Activated naive CD4-positive, alpha-beta T cell treated with anti-CD3 and anti-CD28 coated beads for 36 hours (primary cell): ENCODE measurements at places on chromosomes 11 and 22. TPM values are rescaled to one million over a fixed set of nuclear protein-coding genes. Genes with fewer than 3 reads are reported as not detected.
A peak's percentile ranks its signal among the peaks of the same experiment; 100 is the strongest.

DNA sequence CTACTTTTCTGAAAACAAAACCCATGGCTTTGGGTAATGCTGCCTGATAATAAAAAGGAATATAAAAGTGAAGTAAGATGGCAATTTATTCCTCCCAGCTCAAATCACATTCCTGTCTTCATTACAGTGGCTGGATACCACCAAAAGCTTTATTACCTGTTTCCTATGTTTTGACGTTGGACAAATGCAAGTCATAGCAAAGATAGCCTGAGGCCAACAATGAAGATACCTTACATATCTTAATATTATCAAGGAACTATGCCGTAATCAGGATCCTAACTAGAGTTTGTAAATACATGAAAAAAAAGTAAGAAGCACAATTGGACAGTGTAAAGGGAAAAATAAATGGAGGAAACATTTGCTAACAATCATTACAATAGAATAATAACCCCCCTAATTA, 202.4 kb downstream of the SOX6 start:
- H3K27ac ChIP-seq: no peak overlapping the region
- DNase-seq: no peak
- no peak overlapping the region for H3K4me3 ChIP-seq
- no peaks in the 10 kb centered on the region for H3K4me1 ChIP-seq
- no peaks in the 10 kb centered on the region for H3K36me3 ChIP-seq
- H3K27me3 ChIP-seq: no peaks in the 10 kb centered on the region

- H3K27ac ChIP-seq: no peak overlapping the region
- no peaks in the 10 kb centered on the region for H3K27me3 ChIP-seq
- H3K36me3 ChIP-seq: no peaks in the 10 kb centered on the region
Observed at GRCh38 chr11:105074166-105074530, 29.0 kb upstream of the CARD16 start.

- H3K4me3 ChIP-seq: no peak overlapping the region
- peaks cover 52% of the 10 kb centered on the region for H3K4me1 ChIP-seq
- H3K27me3 ChIP-seq: no peaks in the 10 kb centered on the region
- H3K36me3 ChIP-seq: no peaks in the 10 kb centered on the region
Observed at GRCh38 chr11:1531449-1532013, 40.5 kb downstream of the DUSP8 start.

DNA sequence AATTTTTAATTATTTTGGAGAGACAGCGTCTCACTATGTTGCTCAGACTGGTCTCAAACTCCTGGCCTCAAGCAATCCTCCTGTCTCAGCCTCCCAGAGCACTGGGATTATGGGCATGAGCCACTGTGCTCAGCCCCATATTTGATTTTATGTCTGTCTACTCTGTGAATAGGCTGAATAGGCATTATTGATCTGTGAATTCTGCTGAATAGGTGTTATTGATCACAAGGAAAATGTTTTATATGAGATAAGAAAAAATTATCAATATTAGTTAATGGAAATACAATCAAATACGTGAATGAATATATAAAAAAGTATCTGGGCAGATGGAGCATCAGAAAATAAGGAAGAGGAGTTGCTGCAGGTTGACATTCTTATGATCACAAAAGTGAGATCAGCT, 483.4 kb upstream of the LARGE1 start:
- DNase-seq: no peak
- peaks cover 2% of the 10 kb centered on the region for H3K27me3 ChIP-seq
- no peaks in the 10 kb centered on the region for H3K4me1 ChIP-seq
- no peaks in the 10 kb centered on the region for H3K36me3 ChIP-seq

DNA sequence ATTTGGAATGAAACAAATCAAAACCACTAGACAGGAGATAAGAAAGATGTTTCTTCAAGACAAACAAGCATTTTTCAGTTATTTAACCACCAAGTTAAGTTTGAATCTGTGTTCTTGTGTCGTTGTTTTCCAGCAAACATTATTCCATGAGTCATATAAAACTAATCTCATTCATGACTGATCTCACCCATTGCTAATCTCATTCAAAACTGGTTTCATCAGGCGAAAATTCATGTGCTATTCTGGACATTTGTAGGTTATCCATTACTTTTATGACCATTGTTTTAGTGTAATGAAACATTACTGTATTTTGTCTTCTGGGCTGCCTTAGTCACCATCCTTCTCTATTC, 221.8 kb downstream of the DDX10 start:
- no peak overlapping the region for H3K4me3 ChIP-seq
- peaks cover 5% of the 10 kb centered on the region for H3K36me3 ChIP-seq
- no peaks in the 10 kb centered on the region for H3K27me3 ChIP-seq
- H3K27ac ChIP-seq: no peak overlapping the region
- DNase-seq: no peak

- H3K4me3 ChIP-seq: no peak overlapping the region
- H3K27ac ChIP-seq: no peak overlapping the region
- H3K36me3 ChIP-seq: no peaks in the 10 kb centered on the region
- H3K27me3 ChIP-seq: no peaks in the 10 kb centered on the region
- no peaks in the 10 kb centered on the region for H3K4me1 ChIP-seq
- no peak for DNase-seq
Observed at GRCh38 chr22:30733181-30733631, 38.5 kb downstream of the OSBP2 start.

DNA sequence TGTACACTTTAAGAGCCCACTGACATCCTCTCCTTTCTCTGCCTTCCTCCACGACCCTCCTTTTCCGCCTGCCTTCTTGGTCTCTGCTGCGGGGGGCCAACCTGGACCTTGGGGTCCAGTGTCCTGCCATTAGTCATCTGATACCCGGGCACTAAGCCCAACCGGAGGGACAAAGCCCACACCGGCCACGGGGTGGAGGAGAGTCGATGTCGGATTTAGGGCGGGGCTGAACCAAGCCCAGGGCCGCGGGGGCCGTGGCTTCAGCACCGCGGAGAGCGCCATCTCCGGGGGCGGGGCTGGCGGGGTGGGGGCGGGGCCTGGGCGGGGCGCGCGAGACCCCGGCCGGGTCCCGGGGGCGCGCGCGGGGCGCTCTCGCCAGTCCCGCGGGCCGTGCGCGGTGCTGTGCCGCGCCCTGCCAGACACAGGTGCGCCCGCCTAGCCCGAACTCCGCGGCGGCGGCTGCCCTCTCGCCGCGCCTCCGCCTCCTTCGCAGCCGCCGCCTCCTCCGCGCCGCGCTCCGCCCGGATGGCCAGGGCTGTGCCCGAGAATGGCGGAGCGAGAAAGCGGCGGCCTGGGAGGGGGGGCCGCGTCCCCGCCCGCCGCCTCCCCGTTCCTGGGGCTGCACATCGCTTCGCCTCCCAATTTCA, at the start of gene MAPK8IP1:
Gene MAPK8IP1 (plus strand): TSS at position 378 of the 647 bp plus-strand sequence. CDS start 170 bp downstream, at position 548.
- H3K4me3 ChIP-seq: peak within 1 kb of the TSS; percentile 56
- H3K27me3 ChIP-seq: peaks cover under 1% of the 10 kb centered on the region
- DNase-seq: peak; percentile 40
- H3K27ac ChIP-seq: no peak within 1 kb of the TSS

DNA sequence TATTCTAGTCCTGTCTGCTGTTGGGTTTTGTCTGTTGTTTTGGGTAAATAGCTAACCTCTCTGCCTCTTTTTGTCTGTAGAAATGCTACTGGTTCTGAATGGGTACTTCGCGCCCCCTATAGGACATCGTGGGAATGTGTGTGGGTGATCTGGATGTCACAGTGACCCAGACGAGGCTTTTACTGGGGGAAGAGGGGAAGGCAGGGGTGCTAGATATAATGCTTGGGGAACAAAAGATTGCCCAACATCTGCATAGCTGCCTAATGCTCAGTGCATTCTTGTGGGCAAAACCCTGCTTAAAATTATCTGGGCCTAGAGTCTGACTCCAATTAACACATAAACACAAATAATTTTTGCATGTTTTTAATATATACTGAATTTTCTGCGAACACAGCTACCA, 57.7 kb downstream of the BMAL1 start:
- H3K27ac ChIP-seq: no peak overlapping the region
- peak; percentile 86 for DNase-seq
- peaks cover 76% of the 10 kb centered on the region for H3K4me1 ChIP-seq
- H3K27me3 ChIP-seq: no peaks in the 10 kb centered on the region
- H3K4me3 ChIP-seq: no peak overlapping the region

DNA sequence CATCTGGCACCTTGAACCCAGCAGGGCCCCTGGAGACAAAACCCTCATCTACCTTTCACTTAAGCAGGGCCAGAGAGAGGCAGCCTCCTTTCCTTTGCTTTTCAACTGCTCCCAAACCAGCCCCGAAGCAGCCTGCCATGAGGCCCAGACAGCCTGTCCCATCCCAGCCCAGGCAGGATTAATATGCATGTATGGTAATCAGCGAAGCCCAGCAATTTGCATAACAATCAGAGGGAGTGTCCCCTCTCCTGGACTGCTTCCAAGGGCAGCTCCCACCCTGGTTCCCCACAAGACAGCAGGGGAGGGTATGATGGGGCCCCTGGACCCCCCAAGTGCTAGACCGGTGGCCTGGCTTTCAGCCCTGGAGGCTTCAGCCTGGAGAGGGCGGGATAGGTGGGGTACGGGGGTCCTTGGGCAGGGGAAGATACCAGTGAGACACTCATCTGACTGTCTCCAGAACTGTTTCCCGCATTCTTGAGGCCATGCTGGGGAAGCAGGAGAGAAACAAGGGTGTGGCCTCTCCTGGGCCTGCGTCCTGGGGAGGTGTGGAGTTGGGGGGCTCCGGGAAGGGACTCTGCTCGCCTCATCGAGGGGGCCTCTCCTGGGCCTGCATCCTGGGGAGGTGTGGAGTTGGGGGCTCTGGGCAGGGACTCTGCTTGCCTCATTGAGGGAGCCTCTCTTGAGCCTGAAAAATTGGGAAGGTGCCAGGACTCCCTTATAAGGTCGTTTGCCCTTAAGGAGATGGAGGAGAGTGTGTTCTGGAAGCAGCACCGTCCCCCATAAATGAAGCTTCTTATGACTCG, 93.2 kb upstream of the PRR5 start:
- no peaks in the 10 kb centered on the region for H3K36me3 ChIP-seq
- no peak for DNase-seq

GRCh38 chr22:39941601-39942000, 18.6 kb upstream of the TMA7B start:
- peaks cover 95% of the 10 kb centered on the region for H3K4me1 ChIP-seq
- H3K27ac ChIP-seq: peak overlapping the region; percentile 95
- no peaks in the 10 kb centered on the region for H3K27me3 ChIP-seq
- H3K4me3 ChIP-seq: no peak overlapping the region
- H3K36me3 ChIP-seq: no peaks in the 10 kb centered on the region

GRCh38 chr22:20021196-20022181, 579 bp downstream of the TANGO2 start:
- peak overlapping the region; percentile 88 for H3K4me3 ChIP-seq
- DNase-seq: peak; percentile 24
- peak overlapping the region; percentile 65 for H3K27ac ChIP-seq
- peaks cover 3% of the 10 kb centered on the region for H3K27me3 ChIP-seq
- H3K36me3 ChIP-seq: no peaks in the 10 kb centered on the region

DNA sequence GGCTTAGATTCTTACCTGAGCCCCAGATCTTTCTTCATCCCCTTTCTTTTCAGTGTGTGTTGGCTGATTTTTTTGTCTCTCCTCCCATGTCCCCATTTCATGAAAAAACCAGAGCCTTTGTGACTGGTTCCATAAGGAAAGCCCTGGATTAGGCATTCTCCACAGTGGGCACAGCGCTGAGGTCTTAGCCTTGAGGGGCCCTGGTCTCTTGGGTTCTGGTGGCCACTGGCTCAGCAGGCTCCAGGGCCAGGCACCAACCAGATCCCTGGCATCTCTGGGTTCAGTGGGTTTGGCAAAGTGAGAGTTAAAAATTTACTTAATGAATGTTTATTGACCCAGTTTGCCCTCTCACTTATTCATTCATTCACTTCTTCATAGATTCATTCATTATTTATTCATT, 49.5 kb upstream of the ACCSL start:
- H3K4me1 ChIP-seq: no peaks in the 10 kb centered on the region
- no peak overlapping the region for H3K27ac ChIP-seq
- H3K4me3 ChIP-seq: no peak overlapping the region
- H3K27me3 ChIP-seq: no peaks in the 10 kb centered on the region

DNA sequence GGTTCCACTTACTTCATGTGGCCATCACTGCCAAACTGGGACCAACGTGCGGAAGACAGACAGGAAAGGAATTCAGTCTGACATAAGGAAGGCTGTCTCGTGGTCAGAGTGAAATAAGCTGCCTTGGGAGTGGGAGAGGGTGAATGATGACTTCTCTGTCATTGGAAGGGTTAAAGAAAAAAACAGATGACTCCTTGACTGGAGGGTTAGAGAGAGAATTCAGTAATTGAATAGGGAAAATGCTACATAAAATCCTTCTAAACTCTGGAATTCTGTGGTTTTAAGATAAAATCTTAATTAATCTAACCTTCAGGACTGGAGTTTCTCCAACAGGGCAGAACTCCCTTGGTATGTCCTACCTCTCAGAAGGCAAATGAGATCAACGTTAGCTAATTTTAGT, 33.8 kb downstream of the RAB30 start:
- no peaks in the 10 kb centered on the region for H3K27me3 ChIP-seq
- DNase-seq: no peak
- no peak overlapping the region for H3K4me3 ChIP-seq
- no peak overlapping the region for H3K27ac ChIP-seq
- peaks cover 10% of the 10 kb centered on the region for H3K36me3 ChIP-seq

DNA sequence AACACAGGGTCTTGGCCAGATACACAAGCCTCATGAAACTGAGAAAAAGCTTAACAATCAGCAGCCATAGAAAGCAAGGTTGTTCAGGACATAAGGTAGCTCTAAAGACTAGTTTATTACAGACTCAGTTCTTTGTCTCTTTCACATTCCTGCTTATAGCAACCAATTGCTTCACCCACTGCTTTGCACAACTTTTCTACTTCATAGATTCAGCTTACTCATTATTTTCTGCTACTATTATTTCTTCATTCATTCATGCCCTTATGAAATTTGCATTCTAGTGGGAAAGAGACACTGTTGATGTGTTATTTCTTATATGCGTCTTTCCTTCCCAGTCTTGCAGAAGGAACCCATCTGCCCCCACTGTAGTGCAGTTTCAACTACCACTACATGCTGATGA, 4.7 kb downstream of the CCDC34 start:
- H3K27me3 ChIP-seq: no peaks in the 10 kb centered on the region
- H3K27ac ChIP-seq: no peak overlapping the region
- no peak for DNase-seq
- H3K4me1 ChIP-seq: peaks cover 15% of the 10 kb centered on the region
- no peak overlapping the region for H3K4me3 ChIP-seq

GRCh38 chr22:25362215-25362882, 142.9 kb downstream of the CRYBB2 start:
- H3K4me3 ChIP-seq: no peak overlapping the region
- no peak overlapping the region for H3K27ac ChIP-seq
- no peaks in the 10 kb centered on the region for H3K27me3 ChIP-seq
- H3K4me1 ChIP-seq: no peaks in the 10 kb centered on the region
- DNase-seq: peak; percentile 83

The OR10A2 gene
- total RNA-seq: not detected

The SLN gene
- not detected for total RNA-seq

The MAJIN gene
- 0.29 TPM for total RNA-seq

The CD3D gene
- 259 TPM for total RNA-seq

The RAB38 gene
- 0.69 TPM for total RNA-seq

The CADM1 gene
- 0.24 TPM for total RNA-seq

The LDLRAD3 gene
- 0.17 TPM for total RNA-seq

The OLFML1 gene
- not detected for total RNA-seq

The PRR33 gene
- 0.12 TPM for total RNA-seq

The NRXN2 gene
- 0.35 TPM for total RNA-seq
